ENCODE measurements at places on chromosomes 1 and 21. TPM values are rescaled to one million over a fixed set of nuclear protein-coding genes. Genes with fewer than 3 reads are reported as not detected.
A peak's percentile ranks its signal among the peaks of the same experiment; 100 is the strongest.

DPH5 gene
- 42.2 TPM for total RNA-seq

TNFRSF8 gene
- total RNA-seq, result 1.9 TPM

DNA sequence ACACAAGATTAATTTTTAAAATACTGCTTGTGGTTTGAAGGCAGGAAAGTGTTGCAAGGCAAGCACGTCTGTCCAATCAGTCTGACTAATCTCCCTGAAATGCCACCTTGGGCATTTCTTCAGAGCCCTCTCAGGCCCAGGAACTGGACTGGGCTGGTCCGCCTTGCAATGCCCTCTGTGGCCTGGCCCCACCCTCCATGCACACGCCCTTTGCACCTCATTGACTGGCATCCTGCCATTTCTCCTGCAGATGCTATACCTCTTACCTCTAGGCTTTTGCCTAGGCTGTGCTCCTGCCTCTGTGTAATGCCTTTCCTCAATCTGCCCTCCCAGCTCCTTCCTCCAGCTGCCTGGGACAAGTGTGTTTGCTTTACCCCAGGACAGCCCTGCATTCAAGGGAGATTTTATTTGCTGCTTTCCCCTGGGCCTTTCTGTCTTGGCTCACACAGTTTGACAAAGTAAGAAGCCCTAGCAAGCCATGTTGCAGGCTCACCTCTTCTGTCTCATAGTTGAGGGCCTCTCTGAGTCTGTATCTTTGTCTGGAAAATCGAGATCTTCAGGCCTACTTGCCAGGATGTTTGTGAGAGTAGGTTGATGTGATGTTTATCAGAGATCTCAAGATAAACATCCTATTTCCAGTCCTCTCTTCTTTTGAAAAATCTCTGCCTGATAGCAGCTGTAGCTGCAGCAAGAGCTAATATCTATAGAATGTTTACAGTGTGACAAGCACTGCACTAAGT is 149.2 kb upstream of the JUN start:
- H3K27ac ChIP-seq, result peak overlapping the region; percentile 75
- no peaks in the 10 kb centered on the region for H3K36me3 ChIP-seq
- no peak overlapping the region for H3K4me3 ChIP-seq
- peaks cover 34% of the 10 kb centered on the region for H3K4me1 ChIP-seq
- DNase-seq, result no peak

- peaks cover 7% of the 10 kb centered on the region for H3K36me3 ChIP-seq
- peaks cover 37% of the 10 kb centered on the region for H3K4me1 ChIP-seq
- H3K4me3 ChIP-seq, result no peak overlapping the region
- DNase-seq, result no peak
- no peaks in the 10 kb centered on the region for H3K27me3 ChIP-seq
Measured at GRCh38 chr1:167623951-167624350, 6.1 kb upstream of the RCSD1 start.

GFI1 gene
- 0.26 TPM for total RNA-seq

TCHHL1 gene
- not detected for total RNA-seq

SMG5 gene
- total RNA-seq, result 75.2 TPM

- no peak overlapping the region for H3K27ac ChIP-seq
- no peak overlapping the region for H3K4me3 ChIP-seq
- peaks cover 36% of the 10 kb centered on the region for H3K4me1 ChIP-seq
- no peak for DNase-seq
Measured at GRCh38 chr1:232978815-232979214, 28.4 kb downstream of the NTPCR start.

GRCh38 chr1:248618878-248619277 is 16.0 kb downstream of the OR2T11 start:
- no peak overlapping the region for H3K4me3 ChIP-seq
- no peaks in the 10 kb centered on the region for H3K4me1 ChIP-seq
- H3K27ac ChIP-seq, result no peak overlapping the region
- H3K36me3 ChIP-seq, result no peaks in the 10 kb centered on the region

GRCh38 chr1:227885135-227885647 is 62.5 kb downstream of the WNT9A start:
- H3K36me3 ChIP-seq, result peaks cover 3% of the 10 kb centered on the region
- H3K27me3 ChIP-seq, result peaks cover 7% of the 10 kb centered on the region
- DNase-seq, result peak; percentile 3

GRCh38 chr1:26991310-26992116 is 2.0 kb upstream of the TRNP1 start:
- H3K27ac ChIP-seq, result no peak overlapping the region
- no peak for DNase-seq
- peaks cover 13% of the 10 kb centered on the region for H3K27me3 ChIP-seq

- peaks cover 12% of the 10 kb centered on the region for H3K36me3 ChIP-seq
- peak overlapping the region; percentile 54 for H3K27ac ChIP-seq
- peak overlapping the region; percentile 95 for H3K4me3 ChIP-seq
- H3K27me3 ChIP-seq, result peaks cover 13% of the 10 kb centered on the region
- peaks cover 19% of the 10 kb centered on the region for H3K4me1 ChIP-seq
Measured at GRCh38 chr1:45499415-45499769, 481 bp downstream of the CCDC163 start.

GRCh38 chr1:22071511-22071910 is 19.0 kb downstream of the CDC42 start:
- peaks cover 55% of the 10 kb centered on the region for H3K4me1 ChIP-seq
- peaks cover 8% of the 10 kb centered on the region for H3K27me3 ChIP-seq
- H3K36me3 ChIP-seq, result peaks cover 6% of the 10 kb centered on the region
- DNase-seq, result no peak
- H3K4me3 ChIP-seq, result no peak overlapping the region

DNA sequence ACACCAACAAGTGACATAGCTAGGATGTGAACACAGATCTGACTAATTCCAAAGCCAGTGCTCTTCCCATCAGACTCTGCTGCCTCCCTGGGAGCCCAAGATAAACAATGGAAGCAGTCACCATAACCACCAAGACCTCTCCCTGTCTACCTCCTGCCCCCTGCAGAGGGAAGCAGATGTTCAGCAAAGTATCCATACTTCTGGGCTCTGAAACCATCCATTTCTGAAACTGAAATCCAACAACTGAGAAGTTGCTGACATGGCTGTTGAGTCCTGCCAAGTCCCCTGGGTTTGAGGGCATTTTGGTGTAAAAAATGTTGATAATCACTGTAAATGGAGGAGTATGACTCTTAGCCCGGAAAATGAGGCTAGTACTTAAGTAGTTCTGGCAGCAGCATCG is 102.1 kb downstream of the TYW3 start:
- no peaks in the 10 kb centered on the region for H3K4me1 ChIP-seq
- H3K36me3 ChIP-seq, result no peaks in the 10 kb centered on the region
- H3K4me3 ChIP-seq, result no peak overlapping the region

NR1I3 gene
- total RNA-seq, result not detected

DNA sequence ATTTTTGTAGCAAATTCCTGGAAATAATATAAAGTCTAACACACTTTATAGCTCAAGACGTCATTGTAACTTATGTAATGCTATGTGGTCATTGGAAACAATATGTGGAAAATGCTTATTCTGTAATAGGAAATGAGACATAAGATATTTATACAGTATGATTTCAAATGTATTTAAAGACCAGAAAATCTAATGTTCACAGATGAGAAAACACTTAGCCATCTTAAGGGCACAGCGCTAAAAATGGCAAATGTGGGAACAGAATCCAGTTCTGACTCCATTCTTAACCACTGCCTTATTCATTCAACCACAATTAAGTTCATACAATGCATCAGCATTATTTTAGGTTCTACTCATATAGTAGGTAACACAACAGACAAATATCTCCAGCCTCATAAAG is 12.5 kb downstream of the CSDE1 start:
- H3K36me3 ChIP-seq, result peaks cover 14% of the 10 kb centered on the region
- no peak for DNase-seq
- peaks cover 4% of the 10 kb centered on the region for H3K27me3 ChIP-seq

SEC16B gene
- 0.49 TPM for total RNA-seq

DNA sequence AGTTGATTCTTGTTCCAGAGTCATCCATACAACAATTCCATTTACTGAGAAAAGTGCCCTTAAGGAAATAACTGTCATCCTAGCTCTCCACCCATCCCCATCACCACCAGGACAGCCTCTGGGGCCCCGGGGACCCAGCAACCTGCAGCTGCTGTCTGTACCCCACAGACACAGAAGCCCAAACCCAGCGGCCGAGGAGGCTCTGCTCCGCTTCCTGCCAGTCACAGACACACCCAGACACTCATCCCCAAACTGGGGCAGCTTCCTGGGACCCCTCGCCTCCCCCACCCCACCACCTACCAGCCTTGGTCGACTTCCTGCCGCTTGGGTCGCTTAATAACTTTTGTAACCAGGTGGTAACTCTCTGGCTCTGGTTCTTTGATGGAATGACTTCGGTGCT is 121.6 kb upstream of the SLC25A33 start:
- H3K27me3 ChIP-seq, result no peaks in the 10 kb centered on the region
- peaks cover 6% of the 10 kb centered on the region for H3K4me1 ChIP-seq
- H3K4me3 ChIP-seq, result no peak overlapping the region
- no peaks in the 10 kb centered on the region for H3K36me3 ChIP-seq
- no peak for DNase-seq
- H3K27ac ChIP-seq, result no peak overlapping the region

- H3K4me3 ChIP-seq, result no peak overlapping the region
- H3K4me1 ChIP-seq, result no peaks in the 10 kb centered on the region
- no peaks in the 10 kb centered on the region for H3K36me3 ChIP-seq
- DNase-seq, result no peak
Measured at GRCh38 chr1:28021064-28021463, 61.3 kb downstream of the XKR8 start.

DNA sequence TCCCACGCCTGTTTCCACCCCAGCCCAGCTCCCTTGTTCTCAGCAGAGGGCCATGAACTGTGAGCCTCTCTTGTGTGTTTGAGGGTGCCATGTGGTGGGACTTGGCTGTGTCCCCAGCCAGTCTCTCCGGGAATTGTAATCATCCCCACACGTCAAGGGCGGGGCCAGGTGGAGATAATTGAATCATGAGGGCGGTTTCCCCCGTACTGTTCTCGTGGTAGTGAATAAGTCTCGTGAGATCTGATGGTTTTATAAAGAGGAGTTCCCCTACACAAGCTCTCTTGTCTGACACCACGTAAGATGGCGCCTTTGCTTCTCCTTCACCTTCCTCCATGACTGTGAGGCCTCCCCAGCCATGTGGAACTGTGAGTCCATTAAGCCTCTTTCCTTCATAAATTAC is 57.2 kb upstream of the COL6A2 start:
- DNase-seq, result no peak
- H3K4me3 ChIP-seq, result no peak overlapping the region
- H3K27me3 ChIP-seq, result peaks cover 2% of the 10 kb centered on the region
- no peak overlapping the region for H3K27ac ChIP-seq

- no peaks in the 10 kb centered on the region for H3K36me3 ChIP-seq
- no peaks in the 10 kb centered on the region for H3K27me3 ChIP-seq
- H3K4me3 ChIP-seq, result no peak overlapping the region
- no peak for DNase-seq
Measured at GRCh38 chr1:9676815-9677393, 25.4 kb downstream of the PIK3CD start.

- peaks cover 25% of the 10 kb centered on the region for H3K4me1 ChIP-seq
- DNase-seq, result no peak
- H3K27ac ChIP-seq, result peak overlapping the region; percentile 92
- peaks cover 9% of the 10 kb centered on the region for H3K27me3 ChIP-seq
Measured at GRCh38 chr21:33644383-33645074, 2.2 kb downstream of the ITSN1 start.

NR5A2 gene
- 7.0 TPM for total RNA-seq

- no peaks in the 10 kb centered on the region for H3K4me1 ChIP-seq
- no peaks in the 10 kb centered on the region for H3K36me3 ChIP-seq
- no peak overlapping the region for H3K4me3 ChIP-seq
- DNase-seq, result no peak
- peaks cover 2% of the 10 kb centered on the region for H3K27me3 ChIP-seq
- H3K27ac ChIP-seq, result no peak overlapping the region
Measured at GRCh38 chr1:1926346-1926811, 7.3 kb upstream of the TMEM52 start.

GRCh38 chr1:57795886-57796285 is 372.0 kb upstream of the DAB1 start:
- no peak overlapping the region for H3K27ac ChIP-seq
- no peaks in the 10 kb centered on the region for H3K4me1 ChIP-seq
- no peak for DNase-seq
- no peaks in the 10 kb centered on the region for H3K27me3 ChIP-seq

DNA sequence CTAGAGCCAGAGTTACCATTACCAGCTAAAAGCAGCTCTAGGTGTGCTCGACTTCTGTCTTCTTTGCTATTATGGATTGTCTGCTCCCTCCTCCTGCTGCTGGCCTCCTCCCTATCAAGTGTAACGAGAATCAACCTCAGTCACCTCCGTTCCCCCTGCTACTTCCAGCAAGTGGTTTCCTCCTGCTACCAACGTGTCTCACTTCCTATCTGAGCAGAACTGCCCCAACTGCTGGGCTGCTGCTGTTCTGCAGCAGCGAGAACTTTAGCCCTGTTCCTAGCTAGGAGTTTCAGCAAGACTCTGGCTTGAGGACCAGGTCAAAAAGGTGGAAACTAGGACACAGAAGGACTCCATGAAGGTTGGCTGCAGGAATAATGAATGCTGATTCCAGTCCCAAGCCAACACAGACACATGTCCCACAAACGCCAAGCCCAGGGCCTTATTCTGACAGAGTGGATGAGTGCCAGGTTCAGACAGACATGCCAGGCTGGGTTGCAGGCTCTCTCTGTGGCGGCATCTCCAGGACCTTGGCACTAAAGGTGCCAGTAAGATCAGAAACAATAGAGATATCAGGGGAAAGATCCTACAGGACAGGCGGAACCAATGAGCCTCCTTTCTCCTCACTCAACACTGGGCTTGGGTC is 46.9 kb downstream of the CD34 start:
- DNase-seq, result no peak
- H3K36me3 ChIP-seq, result peaks cover 24% of the 10 kb centered on the region
- H3K4me3 ChIP-seq, result peak overlapping the region; percentile 9
- peaks cover 13% of the 10 kb centered on the region for H3K27me3 ChIP-seq
- peak overlapping the region; percentile 50 for H3K27ac ChIP-seq
- H3K4me1 ChIP-seq, result peaks cover 50% of the 10 kb centered on the region

DNA sequence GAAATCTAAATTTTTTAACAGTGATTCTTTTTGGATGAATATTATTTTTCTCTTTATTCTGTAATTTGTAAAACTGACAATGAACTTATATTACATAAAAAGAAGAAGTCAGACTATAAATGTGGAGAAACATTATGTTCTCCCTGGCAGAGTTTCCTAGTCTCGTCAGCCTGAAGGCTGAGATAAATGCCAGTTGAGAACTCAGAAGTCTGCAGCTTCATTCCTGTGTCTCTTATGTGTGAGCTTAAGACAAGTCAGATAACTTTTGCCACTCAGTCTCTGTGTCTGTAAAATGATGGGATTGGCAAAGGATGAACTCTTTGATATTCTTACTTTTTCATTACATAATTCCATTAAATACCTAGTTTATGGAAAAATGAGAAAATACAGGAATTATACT is 568.8 kb upstream of the ZRANB2 start:
- H3K27me3 ChIP-seq, result no peaks in the 10 kb centered on the region
- no peaks in the 10 kb centered on the region for H3K4me1 ChIP-seq
- H3K4me3 ChIP-seq, result no peak overlapping the region
- no peak for DNase-seq

MECR gene
- total RNA-seq, result 20.2 TPM

NUCKS1 gene
- total RNA-seq, result 170 TPM

GRCh38 chr1:167722152-167722869 is 529 bp downstream of the MPZL1 start:
- peaks cover 8% of the 10 kb centered on the region for H3K27me3 ChIP-seq
- peak overlapping the region; percentile 92 for H3K27ac ChIP-seq
- peaks cover 66% of the 10 kb centered on the region for H3K4me1 ChIP-seq
- H3K4me3 ChIP-seq, result peak overlapping the region; percentile 96

Data from endothelial cell (in vitro differentiated cells).